MM.1S (cell line): ENCODE measurements at places on chromosomes 11 and 22.

GRCh38 chr11:76410851-76411357, 29.8 kb downstream of the GVQW3 start:
- no peak for DNase-seq

DNA sequence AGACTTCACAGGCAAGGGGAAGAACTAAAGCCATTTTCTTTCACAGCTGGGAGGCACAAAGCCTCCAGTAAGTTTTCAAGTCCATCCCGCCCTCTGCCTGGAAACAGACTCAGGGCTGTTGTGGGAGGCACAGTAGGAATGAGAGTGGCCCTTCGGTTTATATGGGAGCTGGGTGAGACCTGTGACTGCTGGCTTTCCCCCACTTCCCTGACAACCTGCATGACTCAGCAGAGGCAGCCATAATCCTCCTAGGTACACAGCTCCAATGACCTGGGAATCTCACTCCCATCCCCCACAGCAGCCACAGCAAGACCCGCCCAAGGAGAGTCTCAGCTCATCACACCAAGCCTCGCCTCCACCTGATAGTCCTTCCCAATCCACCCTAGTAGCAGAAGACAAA, 12.1 kb upstream of the TMEM45B start:
- DNase-seq: no peak

DNA sequence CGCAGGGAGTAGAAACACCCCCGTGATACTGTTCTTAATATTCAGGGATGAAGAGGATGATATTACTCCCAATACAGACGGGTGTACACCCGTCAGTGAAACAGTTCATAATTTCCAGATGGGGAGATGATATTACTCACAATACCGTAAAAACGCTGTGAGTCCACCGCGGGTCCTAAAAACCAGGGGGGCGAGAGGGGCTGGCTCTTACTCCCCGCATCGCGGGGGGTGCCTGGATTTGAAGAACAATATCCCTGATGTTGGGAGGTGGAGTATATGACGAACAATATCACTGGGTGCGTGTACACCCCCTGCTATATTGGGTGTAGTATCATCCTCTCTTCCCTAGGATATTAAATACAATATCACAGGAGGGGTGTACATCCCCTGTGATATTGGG, 20.5 kb upstream of the APOL5 start:
- DNase-seq: no peak

- DNase-seq: no peak
Observed at GRCh38 chr22:32799496-32799895, 2.0 kb upstream of the TIMP3 start.

DNA sequence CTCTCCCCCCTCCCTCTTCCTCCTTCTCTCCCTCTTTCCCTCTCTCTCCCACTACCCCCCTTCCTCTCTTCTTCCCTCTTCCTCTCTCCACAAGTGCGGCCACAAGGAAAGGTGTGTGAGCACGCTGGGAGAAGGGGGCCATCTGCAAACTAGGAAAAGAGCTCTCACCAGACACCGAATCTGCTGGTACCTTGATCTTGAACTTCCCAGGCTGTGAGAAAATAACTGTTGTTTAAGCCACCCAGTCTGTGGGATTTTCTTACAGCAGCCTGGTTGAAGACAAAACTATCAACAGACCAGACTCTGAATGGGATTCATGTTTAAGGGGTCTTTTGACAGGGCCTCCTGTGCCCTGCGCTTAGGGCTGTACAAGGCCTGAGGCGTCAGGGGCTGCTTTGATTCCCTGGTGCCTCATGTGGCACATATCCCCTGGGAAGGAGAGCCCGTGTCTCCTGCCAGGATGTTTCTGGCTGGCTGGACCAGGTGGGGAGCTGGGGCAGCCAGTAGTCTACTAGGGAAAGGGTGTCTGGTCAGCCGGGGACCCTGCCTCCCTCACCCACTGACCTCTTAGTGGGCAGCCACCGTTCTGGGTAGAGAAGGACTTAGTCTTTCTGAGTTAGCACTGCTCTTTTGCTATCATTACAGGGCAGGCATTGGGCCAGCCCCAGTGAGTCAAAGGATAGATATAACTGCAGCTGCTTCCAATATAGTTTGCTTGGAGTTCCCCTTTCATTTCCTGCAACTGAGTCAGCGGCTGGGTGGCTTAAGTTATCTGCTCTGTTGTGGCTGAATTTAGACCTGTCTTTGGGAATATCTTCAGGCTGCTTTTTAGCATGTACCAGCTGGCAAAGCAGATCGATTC, 6.2 kb downstream of the PANX1 start:
- no peak for DNase-seq

DNA sequence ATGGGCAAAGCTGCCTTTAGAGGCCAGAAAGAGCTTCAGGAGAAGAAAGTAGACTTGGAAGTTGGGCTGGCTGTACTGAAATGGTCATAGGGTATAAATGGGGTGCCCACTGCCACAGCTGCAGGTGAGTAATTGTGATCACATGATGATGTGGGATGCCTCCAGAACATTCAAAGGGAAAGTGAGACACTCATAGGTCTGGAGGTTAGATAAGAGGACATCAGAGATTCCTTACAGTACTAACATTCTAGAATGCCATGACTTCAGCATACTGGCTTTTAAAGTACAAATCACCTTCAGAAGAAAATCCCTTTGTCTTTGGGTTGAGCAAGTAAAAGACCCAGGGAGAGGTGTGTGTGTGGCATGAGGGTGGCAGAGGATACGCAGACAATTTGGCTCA, 419.2 kb downstream of the TENM4 start:
- DNase-seq: no peak

DNA sequence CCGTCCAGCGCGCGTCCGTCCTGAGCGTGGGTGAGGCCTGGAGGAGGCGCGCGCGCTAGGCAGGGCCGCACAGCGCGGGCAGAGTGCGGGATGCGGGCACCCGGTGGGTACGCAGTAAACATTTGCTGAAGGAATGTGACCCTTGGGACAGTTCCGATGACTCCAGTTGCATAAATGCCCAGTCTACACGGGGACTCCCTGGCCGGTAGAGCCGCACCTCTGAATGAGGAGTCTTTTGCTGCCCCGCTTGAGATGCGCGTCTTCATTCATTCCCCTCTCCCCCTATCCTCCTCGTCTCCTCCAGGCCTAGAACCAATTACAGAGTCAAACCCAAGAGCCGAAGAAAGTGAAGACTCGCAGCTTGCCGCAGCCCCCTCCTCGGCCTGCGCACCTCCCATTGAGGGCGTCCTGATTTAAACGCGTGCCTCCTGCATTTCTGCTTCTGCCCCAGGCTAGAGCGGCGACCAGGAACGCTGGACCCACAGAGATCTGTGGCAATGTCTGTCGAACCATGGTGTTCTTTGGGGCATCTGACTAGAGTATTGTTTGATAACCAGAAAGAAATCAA, 729 bp upstream of the CHKB start:
- no peak for DNase-seq

- DNase-seq: no peak
Observed at GRCh38 chr11:5910540-5910939, 17.5 kb downstream of the OR52E5 start.

DNA sequence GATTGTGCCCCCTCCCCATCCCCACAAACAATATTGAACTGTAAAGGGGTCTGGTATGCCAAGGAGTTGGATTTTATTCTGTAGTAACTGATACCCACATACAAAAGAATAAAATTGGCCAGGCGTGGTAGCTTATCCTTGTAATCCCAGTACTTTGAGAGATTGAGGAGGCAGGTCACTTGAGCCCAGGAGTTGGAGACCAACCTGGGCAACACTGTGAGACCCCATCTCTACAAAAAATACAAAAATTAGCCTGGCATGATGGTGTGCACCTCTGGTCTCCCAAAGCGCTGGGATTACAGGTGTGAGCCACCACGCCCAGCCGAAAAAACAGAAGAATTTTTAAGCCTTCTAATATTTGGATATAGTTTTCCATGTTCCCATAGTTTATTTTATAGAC, 4.2 kb upstream of the GLB1L3 start:
- no peak for DNase-seq

GRCh38 chr22:38540701-38541100, 29.3 kb downstream of the DMC1 start:
- no peak for DNase-seq

GRCh38 chr11:65384301-65384889, 1.9 kb upstream of the SLC25A45 start:
- no peak for DNase-seq
